AG08395 (cell line): ENCODE measurements at places on chromosomes 4 and X.

GRCh38 chr4:99879458-99879857 lies 14.8 kb downstream of the LAMTOR3 start:
- no peak for DNase-seq

DNA sequence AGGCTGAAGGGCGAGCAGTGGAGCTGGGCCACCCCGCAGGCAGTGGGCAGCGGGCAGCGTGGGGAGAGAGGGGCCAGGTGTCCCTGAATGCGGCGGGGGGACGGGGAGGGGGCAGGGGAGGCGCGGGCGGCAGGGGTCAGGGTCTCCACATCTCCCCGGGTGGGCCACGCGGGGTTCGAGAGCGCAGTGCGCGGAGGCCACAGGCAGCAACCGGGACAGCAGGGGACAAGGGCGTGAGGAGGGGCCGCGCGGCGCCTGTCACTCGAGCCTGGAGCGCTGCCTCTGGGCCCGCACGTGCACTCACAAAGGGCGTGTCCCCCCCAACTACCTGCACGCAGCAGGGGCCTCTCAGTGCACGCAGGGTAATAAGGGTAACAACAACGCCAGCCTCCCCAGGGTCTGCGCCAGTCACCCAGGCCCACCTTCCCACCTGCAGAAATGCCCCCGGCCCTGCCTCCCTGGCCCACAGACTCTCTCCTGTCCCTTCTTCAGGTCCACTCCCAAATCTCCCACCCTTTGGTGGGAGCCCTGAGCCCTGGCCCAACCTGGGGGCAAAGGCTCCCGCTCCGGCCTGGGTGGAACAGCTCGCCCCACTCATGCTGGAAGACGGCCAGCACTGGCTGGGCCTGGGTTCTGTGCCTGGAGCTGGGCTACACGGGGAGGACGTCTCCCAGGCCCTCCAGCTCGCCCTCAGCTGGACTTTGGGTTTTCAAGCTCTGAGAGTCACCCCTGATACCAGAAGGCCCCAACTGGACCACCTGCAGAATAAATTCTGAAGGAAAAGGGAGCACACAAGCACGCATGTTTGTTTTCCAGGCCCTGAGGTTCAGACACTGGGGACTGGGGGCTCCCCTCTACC lies 53.2 kb downstream of the ZFYVE28 start:
- DNase-seq, result no peak

- no peak for DNase-seq
These were observed 41.6 kb downstream of the TIGD2 start for GRCh38 chr4:89152972-89153371.

DNA sequence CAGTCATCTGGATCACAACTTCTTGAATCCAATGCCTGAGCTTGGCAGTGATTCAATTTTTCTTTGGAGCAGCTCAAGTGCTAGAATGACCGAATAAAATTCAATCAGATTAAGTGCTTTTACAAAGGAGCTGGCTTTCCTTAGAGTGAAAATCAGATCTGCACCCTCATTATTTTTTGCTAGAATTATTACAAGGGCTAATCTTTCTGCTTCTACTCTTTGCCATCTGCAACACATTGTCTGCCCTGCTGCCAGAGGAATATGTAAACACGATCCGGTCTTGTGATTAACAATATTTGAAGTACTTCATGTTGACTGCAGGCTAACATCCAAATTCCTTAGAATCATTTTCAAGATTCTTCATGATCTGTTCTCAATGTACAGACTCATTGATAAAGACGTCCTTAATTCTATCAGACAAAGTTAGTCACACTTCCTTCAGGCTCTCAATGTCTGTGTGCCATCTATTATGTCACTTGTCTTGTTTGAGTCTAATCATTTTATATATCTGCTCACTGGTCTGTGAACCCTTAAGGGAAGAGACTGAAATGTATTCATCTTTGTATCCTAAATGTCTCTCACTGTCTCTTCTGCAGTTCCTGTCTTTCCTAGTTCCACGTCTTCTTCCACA lies 531.2 kb downstream of the GALNTL6 start:
- no peak for DNase-seq

DNA sequence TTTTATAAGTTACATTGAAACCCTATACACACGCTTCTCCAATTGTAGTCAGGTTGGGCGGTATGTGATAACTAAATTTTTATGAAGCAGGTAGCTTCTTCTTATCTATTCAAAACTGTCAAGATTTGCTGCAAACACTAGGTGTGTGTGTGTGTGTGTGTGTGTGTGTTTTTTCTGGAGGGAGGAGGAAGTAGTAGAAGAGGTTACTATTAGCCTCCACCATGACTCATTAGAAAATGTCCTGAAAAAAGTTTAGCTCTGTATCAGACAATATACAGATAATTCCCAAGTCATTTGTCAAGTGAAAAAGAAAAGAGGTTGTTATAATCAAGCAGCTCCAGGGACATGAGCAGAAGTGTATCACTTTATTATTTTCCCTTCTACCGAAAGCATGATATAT lies 33.9 kb downstream of the PCDH7 start:
- DNase-seq, result no peak

- DNase-seq, result no peak
These were observed 204.6 kb downstream of the PDGFRA start for GRCh38 chr4:54433686-54434085.

GRCh38 chrX:44770121-44770520 lies 73.7 kb upstream of the DUSP21 start:
- DNase-seq, result no peak

GRCh38 chr4:138003248-138003647 lies 238.9 kb downstream of the SLC7A11 start:
- DNase-seq, result peak; percentile 30
